Activated CD4-positive, alpha-beta T cell treated with anti-CD3 and anti-CD28 coated beads for 24 hours (primary cell): ENCODE measurements at places on chromosomes 3 and 15.

- no peak for DNase-seq
Observed at GRCh38 chr15:43487271-43487895, 5.6 kb downstream of the TP53BP1 start.

DNA sequence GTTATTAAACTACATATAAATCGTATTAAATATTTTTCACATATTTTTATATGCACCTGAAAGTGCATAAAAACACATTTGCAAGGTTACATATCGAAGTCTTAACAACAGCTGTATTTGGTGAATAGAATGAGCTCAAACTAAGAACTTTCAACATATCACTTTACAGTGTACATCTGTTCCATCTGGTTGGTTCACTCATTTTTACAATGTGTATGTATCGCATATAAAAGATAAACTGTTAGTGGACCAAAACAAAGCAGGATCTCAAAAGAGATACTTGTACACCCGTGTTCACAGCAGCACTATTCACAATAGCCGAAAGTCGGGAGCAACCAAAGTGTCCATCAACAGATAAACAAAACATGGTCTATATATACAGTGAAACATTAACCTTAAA, 55.8 kb downstream of the TBL1XR1 start:
- no peak for DNase-seq

- DNase-seq, result no peak
Observed at GRCh38 chr15:52523647-52524046, 5.0 kb downstream of the MYO5A start.

GRCh38 chr3:190320594-190321362, 1.5 kb downstream of the CLDN1 start:
- DNase-seq, result no peak

- DNase-seq, result no peak
Observed at GRCh38 chr15:25179673-25180511, 225.1 kb downstream of the SNRPN start.

DNA sequence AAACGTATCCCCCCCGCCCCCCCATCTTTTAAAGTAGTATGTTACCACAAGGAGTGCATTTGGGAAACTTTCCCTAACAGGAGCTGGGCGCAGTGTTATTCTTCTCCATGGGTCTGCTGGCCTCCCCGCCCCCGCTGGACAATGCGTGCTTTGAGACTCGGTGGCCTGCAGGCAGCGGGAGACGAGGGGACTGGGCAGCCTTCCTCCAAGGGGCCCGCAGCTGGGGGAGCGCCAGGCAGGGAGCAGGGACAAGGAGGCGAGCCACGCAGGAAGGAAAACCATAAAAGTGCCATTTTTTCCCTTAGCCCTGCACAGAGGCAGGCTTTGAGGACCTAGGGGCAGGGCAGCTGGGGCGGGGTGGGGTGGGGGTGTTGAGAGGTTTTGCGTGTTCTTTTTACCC, 14.1 kb downstream of the SOX2 start:
- DNase-seq, result no peak

DNA sequence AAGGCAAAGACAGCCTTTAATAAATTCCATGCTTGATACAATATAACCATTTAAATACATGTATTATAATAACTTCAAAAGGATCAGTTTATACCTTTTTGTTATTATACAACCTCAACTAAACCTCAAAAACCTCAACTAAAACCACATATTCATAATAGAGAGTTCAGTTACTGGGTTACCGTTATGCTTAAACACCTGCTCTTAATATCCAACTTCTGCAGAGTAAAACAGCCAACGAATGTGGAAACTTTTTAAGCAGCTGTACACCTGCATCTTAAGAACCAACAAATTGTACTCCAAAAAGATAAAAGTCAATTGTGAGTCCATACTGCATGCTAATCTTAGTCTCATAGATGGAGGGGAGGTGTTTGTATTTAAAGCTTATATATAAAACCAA, 53.5 kb downstream of the TFDP2 start:
- DNase-seq, result no peak

GRCh38 chr3:72964633-72965032, 32.0 kb upstream of the PPP4R2 start:
- DNase-seq, result no peak

GRCh38 chr15:51855612-51856011, 26.2 kb downstream of the TMOD3 start:
- DNase-seq, result no peak

DNA sequence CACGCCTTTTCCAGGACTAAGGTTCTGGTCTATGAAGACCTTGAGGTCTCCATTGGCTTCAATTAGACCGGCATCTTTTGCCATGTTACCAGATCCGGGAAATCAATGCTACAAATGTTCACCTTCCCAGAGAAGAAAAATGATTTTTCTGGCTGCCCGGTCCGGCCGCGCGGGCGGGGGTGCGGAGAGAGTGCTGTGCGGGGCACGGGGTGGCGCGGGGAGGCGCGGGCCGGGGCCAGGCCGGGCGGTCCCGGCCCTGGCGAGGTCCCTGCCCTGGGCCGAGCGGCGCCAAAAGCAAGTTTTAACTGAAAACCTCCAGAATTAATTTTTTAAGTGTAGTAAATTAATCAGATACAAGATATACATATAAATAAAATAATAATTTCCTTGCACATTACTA, 128.2 kb downstream of the MINAR1 start:
- DNase-seq, result no peak

DNA sequence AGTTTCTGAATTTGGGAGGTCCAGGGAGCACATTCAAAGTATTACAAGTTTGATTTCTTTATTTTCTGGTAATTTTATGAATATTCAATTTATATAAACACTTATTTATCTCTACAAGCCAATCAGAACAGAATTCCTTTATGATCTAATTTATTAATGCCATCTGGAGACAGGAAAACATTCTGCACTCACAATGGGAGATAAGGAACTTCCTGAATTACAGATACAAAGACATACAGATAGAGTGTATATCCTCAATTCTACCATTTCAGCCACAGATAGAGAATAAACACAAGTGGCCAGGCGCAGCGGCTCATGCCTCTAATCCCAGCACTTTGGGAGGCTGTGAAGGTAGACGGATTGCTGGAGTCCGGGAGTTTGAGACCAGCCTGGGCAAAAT, 86.0 kb downstream of the IQCH start:
- no peak for DNase-seq

DNA sequence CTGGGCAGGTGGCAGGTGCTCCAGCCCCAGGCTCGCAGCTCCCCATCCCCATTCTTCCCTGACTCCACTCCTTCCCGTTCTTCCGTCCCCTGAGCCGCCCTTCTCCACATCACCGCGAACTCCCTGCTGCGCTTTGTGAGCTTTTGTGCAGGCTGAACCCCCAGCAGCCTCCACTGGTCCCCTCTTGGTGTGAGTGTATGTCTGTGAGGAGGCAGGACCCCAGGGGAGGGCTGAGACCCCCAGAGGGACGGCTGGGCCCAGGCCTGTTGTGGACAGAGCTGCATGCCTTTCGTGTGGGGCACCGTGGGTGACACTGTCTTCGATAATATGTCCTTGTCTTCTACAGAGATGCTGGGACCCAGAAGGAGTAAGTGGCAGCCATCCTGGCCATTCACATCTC, 7.3 kb upstream of the ITIH3 start:
- no peak for DNase-seq

GRCh38 chr15:63322541-63322940, 45.1 kb downstream of the APH1B start:
- no peak for DNase-seq

DNA sequence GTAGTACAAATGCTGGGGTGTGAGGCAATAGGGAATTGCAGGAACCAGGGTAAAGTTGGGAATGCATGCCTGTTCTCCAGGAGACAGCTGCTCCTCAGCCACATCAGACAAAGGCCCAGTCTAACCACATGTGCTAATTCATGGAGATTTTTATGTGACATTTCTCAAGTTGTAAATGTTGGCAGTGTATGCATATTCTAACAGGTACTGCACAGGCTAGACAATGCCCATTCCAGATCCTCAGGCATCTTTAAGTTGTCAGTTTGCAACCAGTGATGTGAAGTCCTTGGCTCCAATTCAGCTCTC, 84.9 kb downstream of the EEFSEC start:
- DNase-seq, result no peak

GRCh38 chr3:174651951-174652350, 207.2 kb upstream of the NAALADL2 start:
- DNase-seq, result no peak
